ENCODE measurements at places on chromosomes 7 and 10.
A peak's percentile ranks its signal among the peaks of the same experiment; 100 is the strongest.

DNA sequence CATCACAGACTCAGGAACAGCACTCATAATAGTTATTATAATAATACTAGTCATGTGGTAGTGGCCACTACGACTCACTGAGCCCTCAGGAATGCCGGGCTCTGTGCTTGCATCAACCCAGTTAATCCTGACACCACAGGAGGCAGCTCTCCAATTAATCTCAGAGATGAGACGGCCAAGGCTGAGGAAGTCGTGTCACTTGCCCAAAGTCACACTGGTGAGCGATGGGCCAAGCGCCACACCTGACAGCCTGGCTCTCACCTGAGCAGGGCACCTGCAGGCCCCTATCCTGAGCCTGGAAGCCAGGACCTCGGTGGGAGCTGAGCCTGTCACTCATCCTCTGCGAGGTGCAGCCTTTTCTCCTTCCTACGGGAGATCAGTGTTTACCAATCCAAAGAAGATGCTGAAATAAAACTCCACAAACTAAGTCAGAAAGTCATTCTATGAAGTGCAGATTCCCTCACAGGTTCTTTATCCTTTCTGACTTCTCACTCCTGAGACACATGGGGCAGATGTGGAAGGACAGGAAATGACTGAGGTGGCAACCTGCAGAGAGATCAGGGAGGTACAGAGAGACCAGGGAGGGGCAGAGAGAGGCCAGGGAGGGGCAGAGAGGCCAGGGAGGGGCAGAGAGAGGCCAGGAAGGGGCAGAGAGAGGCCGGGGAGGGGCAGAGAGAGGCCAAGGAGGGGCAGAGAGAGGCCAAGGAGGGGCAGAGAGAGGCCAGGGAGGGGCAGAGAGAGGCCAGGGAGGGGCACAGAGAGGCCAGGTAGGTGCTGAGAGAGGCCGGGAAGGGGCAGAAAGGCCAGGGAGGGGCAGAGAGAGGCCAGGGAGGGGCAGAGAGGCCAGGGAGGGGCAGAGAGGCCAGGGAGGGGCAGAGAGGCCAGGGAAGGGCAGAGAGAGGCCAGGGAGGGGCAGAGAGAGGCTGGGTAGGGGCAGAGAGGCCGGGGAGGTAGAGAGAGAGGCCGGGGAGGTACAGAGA is 38.5 kb downstream of the VIPR2 start:
- no peak for DNase-seq

GRCh38 chr7:151818674-151819519 is 58.0 kb downstream of the PRKAG2 start:
- no peak for DNase-seq

- peak; percentile 75 for DNase-seq
Measured at GRCh38 chr7:155053002-155053401, 17.1 kb upstream of the HTR5A start.

GRCh38 chr7:85001495-85002345 is 185.1 kb downstream of the SEMA3D start:
- DNase-seq: no peak

DNA sequence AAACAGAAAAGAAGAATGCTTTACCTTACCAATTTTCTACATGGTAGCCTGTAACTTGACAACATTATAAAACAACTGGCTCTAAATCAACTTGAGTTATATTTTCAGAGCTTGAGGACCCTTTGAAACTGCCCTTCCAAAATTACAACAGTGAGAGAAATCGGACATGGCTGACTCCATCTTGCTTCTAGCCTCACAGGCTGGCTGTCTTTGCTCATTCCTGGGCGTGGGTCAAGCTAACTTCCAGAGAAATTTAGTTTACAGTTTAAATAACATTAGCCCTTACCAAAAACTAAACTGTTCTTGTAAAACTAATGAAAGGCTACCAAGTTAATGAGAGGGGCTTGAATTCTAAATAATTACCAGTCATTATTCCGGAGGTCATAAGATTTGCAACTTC is 183.4 kb downstream of the AKR1D1 start:
- DNase-seq: no peak

GRCh38 chr7:24477398-24478136 is 95.7 kb upstream of the PALS2 start:
- peak; percentile 86 for DNase-seq

DNA sequence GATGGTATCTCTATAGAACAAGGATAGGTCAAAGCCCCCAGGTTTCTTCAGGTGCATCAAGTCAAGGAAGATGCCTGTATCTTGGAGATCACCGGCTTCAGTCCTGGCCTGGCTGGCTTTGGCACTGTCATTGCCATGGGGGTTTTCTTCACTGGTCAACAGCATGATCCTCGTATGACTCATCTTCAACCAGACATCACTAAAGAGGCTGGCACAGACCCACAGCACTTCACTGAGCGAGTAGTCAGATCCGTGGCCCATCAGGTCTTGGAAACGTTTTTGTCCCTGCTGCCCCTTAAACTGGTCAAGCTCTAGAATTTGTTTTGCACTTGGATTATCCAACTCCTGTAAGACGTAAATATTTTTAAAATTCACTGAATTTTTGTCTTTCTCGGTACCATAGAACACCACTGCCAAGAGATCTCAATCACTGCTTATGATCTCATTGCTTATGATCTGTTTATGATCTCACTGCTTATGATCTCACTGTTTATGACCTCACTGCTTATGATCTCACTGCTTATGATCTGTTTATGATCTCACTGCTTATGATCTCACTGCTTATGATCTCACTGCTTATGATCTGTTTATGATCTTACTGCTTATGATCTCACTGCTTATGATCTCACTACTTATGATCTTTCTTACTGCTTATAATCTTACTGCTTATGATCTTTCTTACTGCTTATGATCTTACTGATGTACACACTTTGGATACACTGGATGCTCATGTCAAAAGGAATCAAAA is 135.2 kb downstream of the CYP26A1 start:
- DNase-seq: peak; percentile 87

- DNase-seq: no peak
Measured at GRCh38 chr7:2193575-2194305, 39.0 kb downstream of the MAD1L1 start.

DNA sequence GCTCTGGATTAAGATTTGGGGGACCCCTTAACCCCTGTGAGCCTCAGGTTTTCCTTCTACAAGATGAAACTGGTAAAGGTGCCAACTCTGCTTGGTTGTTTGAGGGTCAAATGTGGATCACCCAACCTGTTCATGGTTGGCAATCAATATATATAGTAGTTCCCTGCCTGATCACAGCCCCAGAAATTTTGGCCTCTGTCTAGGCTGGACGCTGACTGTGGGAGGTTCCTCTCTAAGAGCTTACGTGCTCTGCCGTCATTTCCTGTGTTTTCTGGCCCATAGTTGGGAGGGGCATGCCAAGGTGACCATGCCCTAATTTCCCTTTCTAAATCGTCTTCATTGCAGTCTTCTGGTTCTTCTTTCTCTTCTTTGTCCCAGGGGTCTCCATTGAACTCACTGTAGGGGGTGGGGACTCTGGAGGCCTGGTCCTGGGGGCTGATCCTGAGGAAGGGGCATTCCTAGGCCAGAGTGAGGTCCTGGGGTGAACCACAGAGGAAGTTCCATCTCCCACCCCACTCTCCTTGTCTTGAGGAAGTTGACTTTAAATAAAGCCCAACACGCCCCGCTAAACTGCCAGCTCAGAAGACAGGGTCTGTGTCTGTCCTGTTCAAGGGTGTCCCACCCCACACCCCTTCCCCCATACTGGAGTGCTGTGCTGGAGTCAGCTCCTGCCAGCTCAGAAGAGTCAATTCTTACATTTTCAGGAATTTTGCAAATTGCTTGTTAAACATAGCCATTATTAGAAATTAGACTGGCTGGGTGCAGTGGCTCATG is 98.9 kb upstream of the SDK1 start:
- DNase-seq: no peak

GRCh38 chr10:79068203-79068561 is 584 bp upstream of the ZMIZ1 start:
- DNase-seq: no peak

- DNase-seq: no peak
Measured at GRCh38 chr10:11042357-11042756, 24.7 kb downstream of the CELF2 start.

- no peak for DNase-seq
Measured at GRCh38 chr7:50266635-50267386, 37.7 kb upstream of the IKZF1 start.

DNA sequence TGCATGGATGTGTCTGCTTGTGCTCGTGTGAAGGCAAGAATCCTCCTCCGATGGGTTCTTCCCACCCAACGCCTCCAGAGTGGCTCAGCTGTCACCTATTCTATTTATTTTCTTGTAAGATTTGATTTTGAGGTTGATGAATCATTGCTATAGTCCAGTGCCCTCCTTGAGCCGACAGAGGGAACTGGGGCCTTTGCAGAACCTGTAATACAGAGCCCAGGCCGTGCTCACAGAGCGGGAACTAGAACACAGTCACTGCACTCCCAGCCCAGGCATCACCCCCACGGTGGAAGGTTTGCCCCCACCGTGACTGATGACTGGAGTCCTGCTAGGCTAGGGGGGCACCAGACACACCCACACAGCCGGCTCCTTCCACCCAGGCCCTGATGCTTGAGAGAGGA is 2.0 kb downstream of the RARRES2 start:
- peak; percentile 98 for DNase-seq

DNA sequence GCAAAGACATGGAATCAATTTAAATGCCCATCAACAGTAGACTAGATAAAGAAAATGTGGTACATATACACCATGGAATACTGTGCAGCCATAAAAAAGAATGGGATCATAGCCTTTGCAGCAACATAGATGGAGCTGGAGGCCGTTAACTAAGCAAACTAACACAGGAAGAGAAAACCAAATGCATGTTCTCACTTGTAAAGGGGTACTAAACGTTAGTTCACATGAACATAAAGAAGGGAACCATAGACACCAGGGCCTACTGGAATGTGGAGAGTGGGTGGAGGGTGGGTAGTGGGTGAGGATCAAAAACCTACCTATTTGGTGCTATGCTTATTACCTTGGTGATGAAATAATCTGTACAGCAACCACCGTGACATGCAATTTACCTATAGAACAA is 78.4 kb upstream of the GSDME start:
- DNase-seq: no peak

DNA sequence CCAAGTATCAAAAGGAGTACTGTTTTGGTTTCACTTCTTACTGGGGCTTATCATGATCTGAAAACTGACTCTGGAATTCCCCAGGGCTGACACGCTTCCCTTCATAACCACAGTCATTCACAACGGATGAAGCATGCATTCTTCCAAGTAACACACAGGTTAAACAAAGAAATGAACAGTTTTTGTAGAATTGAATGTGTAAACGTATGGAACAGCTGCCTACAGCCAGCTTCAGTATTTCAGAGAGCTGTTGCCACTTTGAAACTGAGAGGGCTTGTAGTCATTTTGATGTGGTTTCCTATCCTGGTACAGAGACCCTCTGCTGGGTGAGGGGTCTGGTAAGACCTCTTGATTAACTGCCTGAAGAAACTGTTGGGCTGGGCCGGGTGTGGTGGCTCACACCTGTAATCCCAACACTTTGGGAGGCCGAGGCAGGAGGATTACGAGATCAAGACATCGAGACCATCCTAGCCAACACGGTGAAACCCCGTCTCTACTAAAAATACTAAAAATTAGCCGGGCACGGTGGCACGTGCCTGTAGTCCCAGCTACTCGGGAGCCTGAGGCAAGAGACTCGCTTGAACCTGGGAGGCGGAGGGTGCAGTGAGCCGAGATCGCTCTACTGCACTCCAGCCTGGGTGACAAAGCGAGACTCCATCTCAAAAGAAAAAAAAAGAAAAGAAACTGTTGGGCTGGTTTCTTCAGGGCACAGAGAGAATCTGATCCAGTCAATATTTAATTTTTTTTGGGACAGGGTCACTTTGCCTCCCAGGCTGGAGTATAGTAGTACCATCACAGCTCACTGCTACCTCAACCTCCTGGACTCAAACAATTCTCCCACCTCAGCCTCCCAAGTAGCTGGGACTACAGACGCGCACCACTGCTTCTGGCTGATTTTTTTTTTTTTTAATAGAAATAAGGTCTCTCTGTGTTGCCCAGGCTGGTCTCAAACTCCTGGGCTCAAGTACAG is 4.7 kb downstream of the NFE2L3 start:
- DNase-seq: peak; percentile 95

DNA sequence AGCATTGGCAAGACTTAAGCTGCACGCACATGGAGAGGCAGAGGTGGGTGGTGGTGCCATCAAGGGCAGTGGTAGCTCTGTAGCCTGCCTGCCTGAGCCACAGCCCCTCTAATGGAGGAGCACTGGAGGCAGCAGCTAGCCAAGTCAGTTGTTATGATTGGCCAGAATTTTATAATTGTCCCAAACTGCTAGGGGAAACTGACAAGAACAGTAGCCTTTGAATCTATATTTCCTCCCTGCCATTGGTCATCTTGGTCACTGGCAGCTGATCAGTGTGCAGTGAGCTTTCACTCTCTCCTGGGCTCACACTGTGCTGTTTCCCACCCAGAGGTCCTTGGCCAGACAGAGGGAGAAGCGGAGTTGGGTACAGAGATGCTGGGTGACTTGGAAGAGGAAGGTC is 9.6 kb upstream of the ZNF783 start:
- no peak for DNase-seq

DNA sequence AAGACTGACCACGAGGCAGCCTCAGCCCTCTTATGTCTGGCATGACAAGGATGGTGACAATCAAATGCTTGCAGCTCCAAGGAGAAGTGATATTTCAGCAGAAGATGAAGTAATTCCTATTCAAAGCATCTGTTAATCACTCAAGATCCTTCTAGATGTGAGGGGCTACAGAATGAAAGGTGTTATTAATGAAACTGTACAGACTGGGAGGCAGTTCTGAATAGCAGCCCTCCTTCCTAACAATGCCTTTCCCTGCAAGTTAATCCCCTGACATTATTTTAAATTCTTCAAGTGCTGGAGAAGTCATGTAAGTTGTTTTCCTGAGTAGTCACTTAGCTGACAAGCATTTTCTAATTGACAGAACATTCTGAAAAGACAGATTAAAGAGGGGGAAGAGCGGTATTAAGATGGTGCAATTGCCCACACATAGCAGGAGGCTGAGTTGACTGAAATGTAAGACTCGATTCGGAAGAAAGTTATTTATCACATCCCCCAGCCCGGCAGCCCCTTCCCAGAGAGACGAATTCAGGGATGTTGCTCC is 300.8 kb downstream of the GRID1 start:
- no peak for DNase-seq

DNA sequence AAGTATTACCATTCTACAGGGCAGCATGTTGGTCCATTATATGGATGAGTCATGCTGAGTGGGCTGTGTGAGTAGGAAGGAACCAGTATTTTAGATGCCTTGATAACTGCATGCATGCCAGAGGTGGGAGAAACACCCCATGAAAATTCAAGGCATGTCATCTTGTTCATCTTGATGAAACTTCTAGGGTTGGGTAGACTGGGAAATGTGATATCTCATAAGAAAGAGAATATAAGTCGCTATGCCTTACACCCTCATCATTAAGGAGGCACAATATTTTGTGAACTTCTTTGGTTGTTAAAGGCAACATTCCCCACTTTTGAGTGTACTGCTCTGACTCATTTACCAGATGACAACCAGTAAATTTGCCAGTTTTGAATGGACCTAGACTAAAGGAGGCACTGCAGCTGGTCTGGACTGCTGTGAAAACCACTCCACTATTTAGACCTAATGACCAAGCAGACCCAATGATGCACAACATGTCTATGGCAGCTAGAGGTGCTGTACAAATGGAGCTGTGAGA is 48.0 kb downstream of the ZNF365 start:
- DNase-seq: peak; percentile 86

- no peak for DNase-seq
Measured at GRCh38 chr10:8817299-8817698, 762.8 kb downstream of the GATA3 start.
